ENCODE measurements at places on chromosomes 7 and 10. TPM values are rescaled to one million over a fixed set of nuclear protein-coding genes. Genes with fewer than 3 reads are reported as not detected.

SPACDR gene
- 0.78 TPM for total RNA-seq

DNA sequence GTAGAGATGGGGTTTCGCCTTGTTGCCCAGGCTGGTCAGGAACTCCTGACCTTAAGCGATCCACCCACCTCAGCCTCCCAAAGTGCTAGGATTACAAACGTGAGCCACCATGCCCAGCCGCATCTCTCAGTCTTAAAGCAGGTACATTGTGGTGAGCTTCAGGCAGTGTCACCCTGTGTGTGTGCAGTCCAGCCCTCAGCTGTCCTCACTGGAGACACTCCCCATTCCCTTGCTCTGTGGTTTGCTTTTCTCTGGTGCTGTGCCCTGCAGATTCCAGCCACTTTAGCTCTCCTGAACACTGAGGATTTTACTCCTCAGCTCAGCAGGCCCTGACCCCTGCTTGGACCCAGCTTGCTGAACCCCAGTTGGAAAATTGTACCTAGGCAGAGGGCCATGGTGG is 6.1 kb downstream of the TRRAP start:
- no peak for DNase-seq
- peaks cover 12% of the 10 kb centered on the region for H3K4me1 ChIP-seq
- H3K27ac ChIP-seq: no peak overlapping the region

DNA sequence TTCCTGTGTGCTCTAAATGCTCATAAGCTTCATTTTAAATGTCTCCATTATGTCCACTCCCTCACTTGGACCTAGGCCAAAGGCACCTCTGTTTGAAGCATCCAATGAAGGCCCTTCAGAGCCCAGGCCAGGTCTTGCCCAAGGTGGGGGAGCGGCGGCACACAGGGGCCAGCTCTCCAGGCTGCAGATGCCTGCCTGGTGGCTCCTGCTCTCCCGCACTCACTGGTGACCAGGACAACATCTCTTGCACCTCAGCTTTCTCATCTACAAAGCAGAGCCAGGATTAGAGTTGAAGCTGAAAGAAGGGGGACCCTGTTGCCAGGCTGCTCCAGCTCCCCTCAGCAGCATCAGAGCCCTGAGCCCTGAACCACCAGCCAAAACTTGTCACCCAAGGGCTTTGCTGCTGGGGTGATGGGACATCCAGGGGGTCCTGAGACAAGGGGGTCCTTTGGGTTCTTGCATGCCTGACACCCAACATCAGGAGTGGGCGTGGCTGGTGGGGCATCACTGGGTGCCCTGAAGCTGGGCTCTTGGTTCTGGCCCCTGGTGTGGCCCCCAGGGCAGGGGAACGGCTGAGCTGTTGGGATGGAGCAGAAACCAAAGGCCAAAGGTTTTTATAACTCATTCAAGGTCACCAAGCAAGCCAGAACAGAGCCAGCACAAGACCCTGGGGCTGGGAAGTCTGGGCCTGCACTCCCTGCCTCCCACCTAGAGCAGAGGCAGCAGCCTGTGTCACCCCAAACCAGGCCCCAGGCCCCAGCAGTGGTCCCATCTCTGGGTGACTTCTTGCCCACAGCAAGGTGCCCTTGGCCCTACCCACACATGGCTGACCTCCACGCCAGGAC is 1.2 kb downstream of the NACAD start:
- DNase-seq: no peak
- H3K27ac ChIP-seq: peak overlapping the region; percentile 84
- H3K4me1 ChIP-seq: peaks cover 24% of the 10 kb centered on the region
- H3K36me3 ChIP-seq: peaks cover 16% of the 10 kb centered on the region
- no peaks in the 10 kb centered on the region for H3K27me3 ChIP-seq

DNA sequence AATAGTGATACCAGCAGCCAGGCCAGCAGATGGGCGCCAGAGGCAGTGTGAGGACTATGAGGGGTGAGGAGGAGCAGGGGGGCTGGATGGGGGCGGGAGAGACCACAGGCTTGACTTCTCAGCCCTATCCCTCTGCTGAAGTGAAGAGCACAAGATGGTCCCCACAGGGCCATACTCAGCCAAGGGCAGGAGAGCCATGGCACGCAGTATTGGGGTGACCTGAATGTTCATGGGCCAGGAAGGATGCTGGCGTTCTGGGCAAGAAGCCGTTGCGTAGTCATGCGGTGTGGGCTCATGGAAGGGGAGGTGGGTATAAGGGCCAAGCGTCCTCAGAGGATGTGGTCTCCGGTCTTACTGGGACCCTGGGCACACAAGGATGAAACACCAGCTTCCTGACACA is 146.3 kb downstream of the PRKAG2 start:
- peak overlapping the region; percentile 30 for H3K27ac ChIP-seq
- H3K4me3 ChIP-seq: no peak overlapping the region
- H3K27me3 ChIP-seq: no peaks in the 10 kb centered on the region
- no peaks in the 10 kb centered on the region for H3K36me3 ChIP-seq

DNA sequence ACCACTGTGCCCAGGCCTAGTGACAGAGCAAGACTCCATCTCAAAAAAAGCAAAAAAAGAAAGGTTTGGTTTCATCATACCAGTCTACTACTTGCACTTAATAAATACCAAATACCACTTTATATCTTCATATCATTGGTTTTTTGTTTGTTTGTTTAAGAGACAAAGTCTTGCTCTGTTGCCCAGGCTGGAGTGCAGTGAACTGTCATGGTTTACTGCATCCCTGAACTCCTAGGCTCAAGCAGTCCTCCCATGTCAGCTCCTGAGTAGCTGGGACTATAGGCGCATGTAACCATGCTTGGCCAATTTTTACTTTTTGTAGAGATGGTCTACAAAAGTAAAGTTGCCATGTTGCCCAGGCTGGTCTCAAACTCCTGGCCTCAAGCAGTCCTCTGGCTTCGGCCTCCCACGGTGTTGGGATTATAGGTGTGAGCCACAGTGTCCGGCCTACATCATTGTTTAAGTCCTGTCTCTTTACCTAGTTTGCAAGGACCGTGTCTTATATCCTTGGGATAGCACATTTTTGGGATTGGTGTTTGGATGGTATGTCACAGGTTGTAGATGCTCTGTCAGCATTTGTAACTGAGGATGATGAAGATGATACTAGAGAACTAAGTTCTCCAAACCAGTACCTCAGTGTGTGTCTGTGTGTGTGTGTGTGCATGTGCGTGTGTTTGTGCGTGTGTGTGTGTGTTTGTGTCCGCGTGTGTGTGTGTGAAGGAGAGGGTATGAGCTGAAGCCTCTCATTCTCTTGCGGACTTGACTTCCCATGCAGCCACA is 9.3 kb downstream of the LMTK2 start:
- H3K27ac ChIP-seq: no peak overlapping the region
- no peak for DNase-seq
- H3K27me3 ChIP-seq: no peaks in the 10 kb centered on the region
- H3K36me3 ChIP-seq: no peaks in the 10 kb centered on the region
- no peak overlapping the region for H3K4me3 ChIP-seq
- H3K4me1 ChIP-seq: peaks cover 29% of the 10 kb centered on the region

DNA sequence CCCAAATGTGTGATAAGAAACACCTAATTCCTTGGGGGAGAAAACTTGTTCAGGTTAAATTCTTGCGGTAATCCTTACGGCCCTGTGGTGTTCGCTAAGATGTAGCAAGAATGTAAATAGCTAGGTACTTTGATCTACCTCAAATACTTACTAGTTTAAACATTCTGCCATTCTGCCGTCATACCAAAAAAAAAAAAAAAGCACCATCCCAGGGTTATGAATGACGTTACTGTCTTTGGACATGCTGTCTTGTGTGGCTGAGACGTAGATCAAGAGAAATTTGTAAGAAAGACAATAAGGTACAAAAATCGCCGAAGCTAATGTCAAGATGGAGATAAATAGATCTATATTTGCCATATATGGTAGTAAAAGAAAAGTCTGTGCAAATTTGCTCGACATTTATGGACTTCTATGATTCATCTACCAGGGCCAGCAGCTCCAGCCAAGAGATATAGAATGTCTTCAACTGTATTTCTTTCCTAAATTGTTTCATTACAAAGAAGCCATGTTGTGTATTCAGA is 195.6 kb downstream of the CUX1 start:
- H3K27ac ChIP-seq: no peak overlapping the region
- no peak overlapping the region for H3K4me3 ChIP-seq
- H3K4me1 ChIP-seq: peaks cover 30% of the 10 kb centered on the region
- H3K36me3 ChIP-seq: no peaks in the 10 kb centered on the region

DNA sequence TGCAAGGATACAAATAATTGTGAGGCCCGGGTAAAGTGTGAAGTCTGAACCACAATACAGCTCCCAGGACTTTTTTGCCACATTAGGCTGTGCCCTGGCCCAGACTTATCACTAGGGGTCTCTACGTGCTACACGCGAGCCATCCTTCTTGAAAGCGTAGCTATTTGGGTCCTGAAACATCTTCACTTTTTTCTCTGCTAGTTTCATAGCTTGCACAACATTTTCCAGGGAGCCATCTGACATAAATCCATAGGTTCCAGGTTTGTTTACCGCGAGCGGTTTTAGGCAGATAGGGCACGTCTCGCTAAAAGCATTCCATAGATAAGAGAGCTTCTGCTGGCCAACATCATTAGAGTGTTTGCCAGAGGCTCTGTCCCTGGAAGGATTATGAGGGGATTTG is 226.5 kb downstream of the RPS24 start:
- no peak overlapping the region for H3K4me3 ChIP-seq
- no peaks in the 10 kb centered on the region for H3K36me3 ChIP-seq
- H3K4me1 ChIP-seq: peaks cover 18% of the 10 kb centered on the region
- no peak overlapping the region for H3K27ac ChIP-seq
- no peaks in the 10 kb centered on the region for H3K27me3 ChIP-seq

GRCh38 chr7:39504963-39505362 is 61.2 kb upstream of the YAE1 start:
- H3K27ac ChIP-seq: no peak overlapping the region
- H3K36me3 ChIP-seq: no peaks in the 10 kb centered on the region
- no peaks in the 10 kb centered on the region for H3K4me1 ChIP-seq
- no peak overlapping the region for H3K4me3 ChIP-seq

DNA sequence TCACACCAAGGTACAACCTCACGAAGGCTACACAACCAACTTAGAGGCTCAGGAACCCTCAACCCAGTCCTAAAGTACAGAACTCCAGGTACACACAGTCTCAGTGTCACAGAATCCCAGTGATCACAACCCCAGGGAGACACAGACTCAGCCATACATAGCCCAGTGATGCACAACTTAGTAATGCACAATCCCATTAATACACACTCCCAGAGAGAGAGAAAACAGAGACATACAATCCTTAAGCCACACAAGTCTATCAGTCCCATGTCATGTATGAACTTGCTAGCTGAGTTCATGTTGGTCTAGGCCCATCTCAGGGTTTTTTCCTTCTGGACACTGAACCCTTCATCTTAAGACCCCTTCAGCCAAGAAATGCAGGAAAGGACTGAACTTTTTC is 4.6 kb downstream of the KCNIP2 start:
- H3K27ac ChIP-seq: no peak overlapping the region
- H3K27me3 ChIP-seq: no peaks in the 10 kb centered on the region
- H3K4me1 ChIP-seq: peaks cover 37% of the 10 kb centered on the region
- H3K36me3 ChIP-seq: peaks cover 4% of the 10 kb centered on the region

- no peak overlapping the region for H3K4me3 ChIP-seq
- no peak for DNase-seq
- no peaks in the 10 kb centered on the region for H3K27me3 ChIP-seq
- H3K27ac ChIP-seq: no peak overlapping the region
- no peaks in the 10 kb centered on the region for H3K36me3 ChIP-seq
These were observed 563.1 kb upstream of the GALNT17 start for GRCh38 chr7:70568674-70569334.

DNA sequence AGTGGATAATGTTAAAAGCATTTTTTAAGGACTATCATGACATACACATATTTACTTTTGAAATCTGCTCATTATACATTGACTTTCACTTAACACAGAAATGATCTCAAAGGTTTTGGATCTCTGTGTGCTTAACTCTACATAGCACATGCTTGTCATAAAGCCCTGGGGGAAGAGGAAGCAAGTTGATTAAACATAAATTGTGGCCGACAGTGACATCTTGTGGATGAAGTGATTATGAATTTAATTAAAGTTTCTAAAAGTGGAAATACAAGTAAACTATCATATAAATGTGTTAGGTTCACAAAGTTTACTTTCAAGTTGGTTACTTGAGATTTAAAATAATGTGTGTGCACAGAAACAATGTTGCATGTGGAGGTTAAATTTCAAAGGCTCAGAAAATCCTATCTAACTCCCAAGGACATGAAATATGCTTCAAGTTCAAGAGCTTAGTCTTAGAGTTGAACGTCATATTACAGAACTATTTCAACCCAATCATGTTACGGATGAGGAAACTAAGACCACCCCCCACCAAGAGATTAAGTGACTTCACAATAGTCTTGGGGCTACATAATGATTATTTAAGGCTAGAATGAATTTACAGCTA is 1247.8 kb downstream of the GATA3 start:
- no peak overlapping the region for H3K27ac ChIP-seq
- no peak for DNase-seq
- no peaks in the 10 kb centered on the region for H3K36me3 ChIP-seq
- no peaks in the 10 kb centered on the region for H3K4me1 ChIP-seq
- peaks cover 4% of the 10 kb centered on the region for H3K27me3 ChIP-seq

- H3K36me3 ChIP-seq: no peaks in the 10 kb centered on the region
- no peaks in the 10 kb centered on the region for H3K4me1 ChIP-seq
- no peaks in the 10 kb centered on the region for H3K27me3 ChIP-seq
These were observed 97.4 kb downstream of the ZPBP start for GRCh38 chr7:49995681-49996080.

GRCh38 chr10:113605268-113605978 is 52.6 kb downstream of the HABP2 start:
- H3K4me3 ChIP-seq: no peak overlapping the region
- peaks cover 2% of the 10 kb centered on the region for H3K4me1 ChIP-seq
- H3K27ac ChIP-seq: no peak overlapping the region
- H3K36me3 ChIP-seq: no peaks in the 10 kb centered on the region

GRCh38 chr7:111953611-111954010 is 252.6 kb downstream of the DOCK4 start:
- no peak overlapping the region for H3K27ac ChIP-seq
- no peak for DNase-seq
- H3K36me3 ChIP-seq: no peaks in the 10 kb centered on the region
- H3K4me1 ChIP-seq: peaks cover 17% of the 10 kb centered on the region
- no peak overlapping the region for H3K4me3 ChIP-seq

GRCh38 chr10:31136930-31137885 is 105.5 kb upstream of the ZNF438 start:
- no peaks in the 10 kb centered on the region for H3K27me3 ChIP-seq
- no peak overlapping the region for H3K27ac ChIP-seq
- H3K36me3 ChIP-seq: no peaks in the 10 kb centered on the region

GRCh38 chr7:2517026-2517425 is 2.5 kb upstream of the LFNG start:
- H3K4me1 ChIP-seq: peaks cover 40% of the 10 kb centered on the region
- no peaks in the 10 kb centered on the region for H3K36me3 ChIP-seq
- H3K4me3 ChIP-seq: no peak overlapping the region
- H3K27me3 ChIP-seq: peaks cover 38% of the 10 kb centered on the region
- DNase-seq: no peak

GRCh38 chr7:65230231-65230630 is 143.4 kb upstream of the ZNF92 start:
- no peaks in the 10 kb centered on the region for H3K36me3 ChIP-seq
- H3K4me1 ChIP-seq: no peaks in the 10 kb centered on the region
- H3K4me3 ChIP-seq: no peak overlapping the region
- H3K27ac ChIP-seq: no peak overlapping the region
- DNase-seq: no peak

All from esophagus muscularis mucosa (tissue), 4 donors.